Left ventricle myocardium inferior (tissue), 1 donor: ENCODE measurements at places on chromosomes 16 and 17.

DNA sequence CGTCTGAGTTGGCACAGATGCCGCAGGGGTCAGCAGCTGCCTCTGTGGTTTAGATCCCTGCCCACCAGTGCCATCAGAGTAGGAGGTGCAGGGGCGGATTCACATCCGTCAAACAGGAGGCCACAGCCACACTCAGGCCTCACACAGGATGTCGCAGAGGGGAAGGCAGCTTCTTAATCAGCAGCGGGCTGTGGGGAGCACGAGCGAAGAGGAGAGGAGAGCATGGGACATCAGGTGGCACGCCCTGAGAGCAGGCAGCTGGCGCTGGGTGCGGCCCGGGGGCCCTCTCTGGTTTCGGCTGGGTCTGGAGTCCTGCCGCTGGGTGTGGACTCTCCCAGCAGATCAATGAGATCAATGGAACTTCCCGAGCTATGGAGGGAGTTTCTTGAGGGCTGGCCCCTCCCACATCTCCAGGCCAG lies 9.6 kb downstream of the LLGL2 start:
- no peak for DNase-seq

GRCh38 chr17:45383003-45383402 lies 49.7 kb downstream of the ARHGAP27 start:
- no peak for DNase-seq

- no peak for DNase-seq
Measured at GRCh38 chr17:65324611-65325342, 187.6 kb downstream of the RGS9 start.

- DNase-seq: peak; percentile 65
Measured at GRCh38 chr17:35244341-35245195, 1.7 kb downstream of the SLFN5 start.

DNA sequence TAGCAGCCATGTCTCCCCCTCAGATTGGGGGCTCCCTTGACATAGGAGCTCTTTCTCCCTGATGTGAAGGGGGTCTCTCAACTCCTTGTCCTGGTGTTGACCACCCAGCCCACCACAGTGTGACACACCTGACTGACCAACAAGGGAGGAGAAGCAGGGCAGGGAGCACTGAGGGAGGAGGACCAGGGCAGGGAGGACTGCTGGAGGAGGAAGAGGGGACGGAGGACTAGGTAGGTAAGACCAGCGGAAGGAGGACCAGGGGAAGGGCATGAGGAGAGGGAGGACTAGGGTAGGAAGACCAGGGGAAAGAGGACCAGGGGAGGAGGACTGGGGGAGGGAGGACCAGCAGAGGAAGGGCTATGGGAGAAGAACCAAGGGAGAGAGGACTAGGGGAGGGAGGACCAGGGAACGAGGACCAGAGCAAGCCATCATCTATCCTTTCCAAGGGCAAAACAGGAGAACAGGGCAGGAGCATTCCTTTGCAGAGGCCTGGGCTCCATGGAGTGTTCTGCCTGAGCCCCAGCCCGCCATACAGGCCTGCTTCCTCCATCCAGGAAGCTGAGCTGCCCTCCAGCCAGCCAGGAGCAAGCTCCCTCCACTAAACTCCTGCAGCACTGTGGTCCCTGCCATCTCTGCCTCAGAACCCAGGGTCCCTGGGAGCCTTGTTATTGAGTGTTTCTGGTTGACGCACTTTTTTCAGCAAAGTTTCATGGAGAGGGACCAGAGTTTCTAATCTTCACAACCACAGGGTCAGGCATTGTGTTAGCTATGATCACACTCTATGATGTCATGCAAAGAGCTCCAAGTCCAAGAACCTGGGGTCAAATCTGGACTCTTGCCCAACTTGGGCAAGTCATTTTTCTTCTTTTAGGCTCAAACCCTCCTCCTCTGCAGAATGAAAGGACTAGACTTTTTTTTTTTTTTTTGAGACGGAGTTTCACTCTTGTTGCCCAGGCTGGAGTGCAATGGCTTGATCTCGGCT lies 15.4 kb upstream of the KRT17 start:
- no peak for DNase-seq

GRCh38 chr16:75811020-75811634 lies 84.8 kb upstream of the CPHXL start:
- DNase-seq: no peak

GRCh38 chr17:19911033-19911432 lies 43.3 kb upstream of the ULK2 start:
- DNase-seq: no peak

DNA sequence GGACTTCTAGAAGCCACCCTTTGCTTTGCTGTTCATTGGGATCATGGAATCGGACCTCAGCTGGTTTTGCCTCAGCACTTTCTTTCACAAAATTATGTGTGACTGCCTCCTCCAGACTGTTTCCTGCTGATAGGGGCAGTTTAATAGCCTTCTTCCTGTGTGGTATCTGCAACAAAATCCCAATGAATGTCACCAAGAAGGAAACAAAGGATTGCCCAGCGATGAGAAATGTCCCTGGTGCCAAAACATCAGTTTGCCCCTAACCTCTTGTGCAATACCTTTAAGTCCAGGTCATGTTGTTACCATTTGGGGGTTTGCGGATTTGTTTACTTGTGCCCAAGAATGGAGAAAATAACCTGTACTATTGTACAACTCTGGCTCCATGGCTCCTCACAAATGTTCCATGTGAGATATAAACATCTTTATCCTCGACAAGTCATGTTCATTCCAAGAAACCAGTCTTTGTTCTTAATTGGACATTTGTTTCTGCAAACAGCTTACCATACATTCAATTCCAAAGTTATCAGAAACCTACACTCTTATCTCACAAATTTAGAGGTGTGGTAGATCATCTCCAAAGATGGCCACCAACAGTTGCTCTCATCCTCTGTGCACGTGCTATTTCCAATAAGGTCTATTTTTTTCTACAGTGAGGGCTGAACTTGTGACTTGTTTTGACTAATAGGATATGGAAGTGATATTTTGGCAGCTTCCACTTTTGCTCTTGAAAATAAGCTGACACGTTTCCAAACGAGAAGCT lies 14.8 kb downstream of the TAC4 start:
- no peak for DNase-seq

DNA sequence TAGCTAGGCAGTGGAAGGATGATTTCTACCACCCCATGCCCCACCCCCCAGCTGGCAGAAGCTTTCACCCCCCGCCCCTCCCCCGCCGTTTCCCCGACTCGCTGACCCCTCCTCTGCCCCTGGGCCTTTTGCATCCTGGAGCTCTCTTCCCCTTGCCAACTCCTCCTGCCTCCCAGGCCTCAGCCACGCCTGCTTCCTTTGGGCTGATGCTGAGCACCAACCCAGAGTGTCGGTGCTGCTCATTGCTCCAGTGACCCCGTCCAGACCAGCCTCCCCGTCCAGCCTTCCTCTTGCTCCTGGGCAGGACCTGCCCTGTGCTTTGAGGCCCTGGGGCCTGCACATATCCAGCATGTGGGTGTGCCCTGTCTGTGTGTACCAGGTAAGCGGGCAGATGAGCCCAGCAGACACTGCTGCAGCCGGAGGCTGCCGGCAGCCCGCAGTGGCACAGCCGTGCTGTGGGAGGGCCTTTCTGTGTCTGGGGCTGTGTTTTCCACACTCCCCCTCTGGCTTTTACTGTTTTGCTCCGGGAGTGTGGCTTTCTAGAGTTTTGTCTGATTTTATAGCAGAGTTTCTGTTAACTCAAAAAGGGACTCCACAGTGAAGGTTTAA lies 72.9 kb downstream of the JPH3 start:
- no peak for DNase-seq

GRCh38 chr17:27904534-27905446 lies 11.6 kb upstream of the LYRM9 start:
- no peak for DNase-seq

DNA sequence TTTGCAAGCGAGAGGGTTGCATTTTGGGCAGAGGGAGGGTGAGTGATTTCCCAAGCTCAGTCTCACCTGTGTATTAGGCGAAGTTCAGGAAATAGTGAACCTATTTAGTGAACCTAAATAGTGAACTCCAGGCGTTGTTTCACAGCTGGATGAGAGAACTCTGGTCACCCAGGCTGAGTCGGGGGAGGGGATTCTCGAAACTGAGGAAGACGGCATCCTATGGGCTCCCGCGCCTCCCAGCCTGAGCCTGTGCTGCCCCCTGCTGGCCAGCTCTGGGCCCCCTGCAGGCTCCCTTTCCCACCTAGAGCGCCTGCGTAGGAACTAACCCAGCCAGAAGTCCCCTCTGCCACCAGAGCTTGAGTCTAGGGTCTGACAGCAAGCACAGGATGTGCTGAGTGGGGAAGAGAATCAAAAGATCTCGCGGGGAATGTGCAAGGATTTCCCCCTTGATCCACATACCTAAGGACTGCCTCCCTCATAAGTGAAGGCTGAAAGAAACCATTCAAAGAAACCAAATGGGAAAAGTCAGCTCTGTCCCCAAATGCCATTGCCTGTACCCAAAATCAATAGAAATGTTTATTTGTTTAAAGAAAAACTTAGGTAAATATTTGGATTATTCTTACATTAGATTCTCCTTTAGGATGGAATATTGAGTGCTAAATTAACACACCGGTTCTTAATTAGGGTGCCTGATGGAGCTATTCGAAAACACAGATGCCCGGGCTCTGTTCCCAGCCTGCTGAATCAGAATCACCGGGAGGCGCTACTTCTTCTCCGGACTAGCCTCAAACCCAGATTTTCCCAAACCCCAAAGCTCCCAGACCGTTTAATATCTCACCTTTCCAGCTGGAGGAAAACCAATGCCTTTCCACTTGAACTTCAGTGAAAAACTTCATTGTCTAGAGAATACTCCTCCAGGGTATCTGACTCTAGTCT lies 14.8 kb upstream of the MARVELD3 start:
- DNase-seq: peak; percentile 46

GRCh38 chr17:7589204-7589868 lies 558 bp downstream of the SOX15 start:
- DNase-seq: peak; percentile 87

DNA sequence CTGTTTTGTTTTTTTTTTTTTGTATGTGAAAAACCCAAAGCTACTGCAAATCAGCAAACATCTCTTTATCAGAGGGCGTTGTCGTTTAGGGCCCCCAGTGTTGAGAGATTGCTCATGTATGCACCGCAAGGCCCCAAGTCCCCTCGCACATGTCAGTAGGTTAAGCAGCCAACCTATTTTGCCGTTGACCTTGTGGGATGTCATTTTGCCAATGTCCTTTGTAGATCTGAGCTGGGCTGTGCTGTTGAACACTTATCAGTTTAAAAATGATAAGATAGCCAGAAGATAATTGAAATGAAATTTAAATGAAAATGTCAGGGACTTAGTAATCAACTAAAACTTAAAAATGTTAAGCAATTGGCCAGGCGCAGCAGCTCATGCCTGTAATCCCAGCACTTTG lies 26.2 kb downstream of the ARSG start:
- DNase-seq: no peak

DNA sequence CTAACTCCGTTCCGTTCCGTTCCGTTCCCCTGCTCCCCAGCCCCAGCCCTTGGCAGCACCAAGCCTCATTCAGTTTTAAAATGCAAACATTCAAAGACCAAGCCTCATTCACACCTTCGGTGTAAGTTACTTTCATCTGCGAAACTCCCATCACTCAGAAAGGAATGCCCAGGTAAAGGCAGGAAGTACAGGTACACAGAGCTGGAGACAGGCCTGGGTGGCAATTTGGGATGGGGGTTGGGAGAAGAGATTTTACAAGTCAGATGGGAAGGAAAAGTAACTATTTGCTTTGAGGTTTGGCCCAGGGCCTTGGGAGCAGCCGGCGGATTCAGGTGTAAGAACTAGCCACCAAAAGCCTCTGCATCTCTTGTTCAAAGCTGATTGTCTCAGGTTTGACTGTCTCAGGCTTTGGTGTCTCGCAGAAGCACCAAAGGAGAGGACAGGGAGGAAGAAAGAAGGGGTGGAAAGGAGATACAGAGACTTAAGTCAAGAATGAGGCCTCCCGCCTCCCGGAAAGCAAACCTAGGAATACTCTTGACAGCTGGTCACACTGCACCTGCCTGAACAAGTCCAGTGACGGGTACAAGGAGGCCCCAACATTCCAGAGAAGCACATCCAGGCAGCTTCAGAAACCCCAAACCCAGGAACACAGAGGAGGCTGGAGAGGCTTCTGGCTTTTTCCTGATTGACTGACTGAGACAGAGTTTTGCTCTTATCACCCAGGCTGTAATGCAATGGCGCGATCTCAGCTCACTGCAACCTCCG lies 54.7 kb downstream of the NXN start:
- DNase-seq: no peak

DNA sequence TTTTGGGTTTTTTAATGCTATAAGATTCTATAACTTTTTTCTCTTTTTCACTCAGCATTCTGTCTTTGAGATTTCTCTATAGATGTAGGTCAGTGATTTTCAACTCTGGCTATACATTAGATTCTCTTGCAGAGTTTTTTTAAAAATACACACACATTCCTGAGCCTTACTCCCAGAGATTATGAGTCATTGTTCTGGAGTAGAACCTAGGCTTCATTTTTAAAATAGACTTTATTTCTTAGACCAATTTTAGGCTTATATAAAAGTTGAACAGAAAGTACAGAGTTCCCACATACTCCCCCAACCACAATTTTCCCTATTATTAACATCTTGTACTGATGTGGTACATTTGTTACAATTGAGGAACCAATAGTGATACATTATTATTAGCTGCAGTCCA lies 63.3 kb downstream of the CYB561 start:
- DNase-seq: no peak

GRCh38 chr17:81480140-81481072 lies 32.2 kb downstream of the ACTG1 start:
- DNase-seq: no peak

DNA sequence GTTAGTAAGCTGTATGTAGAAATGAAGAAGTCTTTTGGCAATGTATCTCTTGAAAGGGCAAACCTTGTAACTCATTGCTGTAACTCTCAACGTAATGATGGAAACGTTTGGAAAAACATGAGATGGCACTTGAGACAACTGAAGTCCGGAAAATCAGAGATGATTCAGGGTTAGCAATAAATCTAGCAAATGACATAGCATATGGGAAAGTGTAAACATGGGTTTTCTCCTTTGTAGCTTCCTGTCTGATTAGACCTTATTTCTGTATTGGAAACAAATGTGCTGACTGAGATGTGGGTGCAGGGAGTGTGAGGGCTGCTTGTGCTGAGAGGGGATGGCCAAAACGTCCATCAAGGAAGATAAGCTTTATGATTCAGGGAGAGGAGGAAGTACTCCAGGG lies 110.7 kb upstream of the FAM20A start:
- DNase-seq: no peak

- DNase-seq: no peak
Measured at GRCh38 chr16:11683145-11683544, 14.9 kb downstream of the SNN start.

GRCh38 chr17:41799366-41799765 lies 12.4 kb downstream of the P3H4 start:
- DNase-seq: no peak

- no peak for DNase-seq
Measured at GRCh38 chr17:7588553-7589203, 1.2 kb downstream of the SOX15 start.

DNA sequence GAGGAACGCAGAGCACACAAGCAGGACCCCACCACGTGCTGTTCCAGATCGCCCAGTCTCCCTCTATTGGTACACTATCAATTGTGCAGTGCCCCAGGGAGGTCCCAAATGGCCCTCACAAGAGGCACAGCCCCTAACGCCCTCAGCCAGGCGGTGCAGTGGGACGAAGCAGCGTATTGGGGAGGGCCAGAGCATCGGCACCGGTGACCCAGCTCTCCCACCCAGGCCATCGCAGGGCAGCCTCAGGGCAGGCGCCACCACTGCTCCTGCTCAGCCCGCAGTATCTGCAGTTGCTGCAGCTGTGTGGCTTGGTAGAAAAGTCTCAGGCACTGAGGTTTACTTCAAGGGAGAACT lies 5.9 kb upstream of the FAAP100 start:
- DNase-seq: no peak
